ENCODE measurements at places on chromosomes 12 and 14.

- peak; percentile 81 for DNase-seq
Observed at GRCh38 chr12:48105867-48106680, at the start of gene SENP1. SENP1 (minus strand) TSS chr12:48106079; CDS start chr12:48101472, 4,607 bp downstream.

- peak; percentile 76 for DNase-seq
Observed at GRCh38 chr12:53232646-53233461, 845 bp upstream of the RARG start.

- no peak for DNase-seq
Observed at GRCh38 chr14:68111097-68111852, 291.7 kb downstream of the RAD51B start.

GRCh38 chr12:122076743-122077495 is 1.6 kb upstream of the MLXIP start:
- DNase-seq = no peak

DNA sequence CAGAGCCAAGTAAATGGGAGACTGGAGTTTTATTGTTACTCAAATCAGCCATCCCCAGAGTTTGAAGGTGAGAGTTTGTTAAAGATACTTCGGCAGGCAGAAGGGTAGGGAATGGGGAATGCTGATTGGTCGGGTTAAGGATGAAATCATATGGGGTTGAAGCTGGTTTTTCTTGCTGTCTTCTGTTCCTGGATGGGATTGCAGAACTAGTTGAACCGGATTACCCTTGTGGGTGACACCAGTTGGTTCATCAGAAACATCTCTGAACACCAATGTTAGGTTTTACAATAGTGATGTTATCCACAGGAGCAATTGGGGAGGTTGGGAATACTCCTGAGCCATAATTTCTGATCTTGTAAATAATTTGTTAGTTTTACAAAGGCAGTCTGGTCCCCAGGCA is 18.7 kb upstream of the SMCO2 start:
- no peak for DNase-seq

- no peak for DNase-seq
Observed at GRCh38 chr12:76255281-76255680, 92.9 kb downstream of the BBS10 start.

GRCh38 chr12:4441355-4442335 is 4.0 kb downstream of the FGF6 start:
- no peak for DNase-seq

- DNase-seq = peak; percentile 13
Observed at GRCh38 chr12:57049890-57050289, at the start of gene MYO1A. MYO1A (minus strand) TSS chr12:57050129; CDS start chr12:57048323, 1,806 bp downstream.

DNA sequence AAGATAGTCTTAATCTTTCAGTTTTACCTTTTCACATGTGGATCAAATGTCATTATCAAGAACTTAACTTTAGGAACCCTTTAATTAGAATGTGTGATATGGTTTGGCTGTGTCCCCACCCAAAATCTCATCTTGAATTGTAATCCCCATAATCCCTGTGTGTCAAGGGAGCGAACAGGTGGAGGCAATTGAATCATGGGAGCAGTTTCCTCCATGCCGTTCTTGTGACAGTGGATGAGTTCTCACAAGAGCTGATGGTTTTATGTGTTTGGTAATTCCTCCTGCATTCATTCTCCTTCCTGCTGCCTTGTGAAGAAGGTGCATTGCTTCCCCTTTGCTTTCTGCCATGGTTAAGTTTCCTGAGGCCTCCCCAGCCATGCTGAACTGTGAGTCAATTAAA is 160.6 kb downstream of the MON2 start:
- no peak for DNase-seq

DNA sequence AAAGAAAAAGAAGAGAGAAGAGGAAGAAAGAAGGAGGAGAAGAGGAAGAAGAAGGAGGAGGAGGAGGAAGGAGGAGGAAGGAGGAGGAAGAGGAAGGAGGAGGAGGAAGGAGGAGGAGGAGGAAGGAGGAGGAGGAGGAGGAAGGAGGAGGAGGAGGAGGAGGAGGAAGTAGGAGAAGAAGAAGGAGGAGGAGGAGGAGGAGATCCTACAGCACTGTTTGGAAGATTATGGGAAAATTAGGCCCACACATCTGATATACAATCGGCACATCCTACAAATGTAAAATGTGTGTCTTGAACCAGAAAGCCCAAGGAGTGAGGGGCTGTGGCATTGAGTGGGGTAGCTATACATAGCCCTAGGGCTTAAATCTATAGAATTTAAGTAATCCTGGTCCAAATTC is 12.0 kb downstream of the BDKRB2 start:
- no peak for DNase-seq

- no peak for DNase-seq
Observed at GRCh38 chr12:53505086-53505485, 2.2 kb downstream of the NPFF start.

- no peak for DNase-seq
Observed at GRCh38 chr14:102939329-102939728, 16.9 kb downstream of the AMN start.

DNA sequence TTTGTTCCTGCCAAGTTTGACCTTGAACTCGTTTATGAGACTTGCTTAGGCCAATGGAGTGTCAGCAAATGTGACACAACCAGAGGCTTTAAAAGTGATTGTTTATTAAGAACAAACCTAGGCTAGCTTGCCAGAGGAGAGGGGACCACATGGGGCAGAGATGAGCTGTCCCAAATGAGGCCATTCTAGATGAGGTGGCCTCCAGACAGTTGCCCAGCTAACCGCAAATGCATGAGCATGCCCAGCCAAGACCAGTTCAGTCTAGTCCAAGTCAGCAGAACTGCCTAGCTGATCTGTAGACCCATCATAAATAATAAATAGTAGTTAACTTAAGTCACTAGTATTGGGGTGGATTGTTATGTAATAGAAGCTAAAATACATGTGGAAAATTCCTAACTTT is 172.8 kb upstream of the DYRK2 start:
- DNase-seq = no peak

DNA sequence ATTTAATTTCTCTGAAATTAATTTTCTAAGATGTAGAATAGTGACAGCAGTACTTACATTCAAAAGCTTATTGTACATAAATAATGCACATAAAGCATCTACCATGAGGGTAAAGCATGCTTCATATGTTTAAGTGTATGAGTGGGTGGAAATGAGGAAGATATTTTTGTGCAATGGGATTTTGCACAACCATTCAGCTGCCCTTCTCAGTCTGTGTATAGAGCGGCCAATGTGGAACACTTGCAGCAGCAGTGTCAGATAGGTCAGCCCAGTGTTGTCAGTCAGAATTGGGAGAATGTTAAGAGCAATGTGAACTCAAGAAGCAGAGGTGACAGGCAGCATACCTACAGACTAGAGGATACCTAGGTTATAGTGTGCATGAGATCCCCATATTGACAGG is 72.5 kb upstream of the ATP2B1 start:
- no peak for DNase-seq

GRCh38 chr12:11731455-11731854 is 82.0 kb downstream of the ETV6 start:
- peak; percentile 26 for DNase-seq
